ENCODE measurements at places on chromosomes 4 and X.

DNA sequence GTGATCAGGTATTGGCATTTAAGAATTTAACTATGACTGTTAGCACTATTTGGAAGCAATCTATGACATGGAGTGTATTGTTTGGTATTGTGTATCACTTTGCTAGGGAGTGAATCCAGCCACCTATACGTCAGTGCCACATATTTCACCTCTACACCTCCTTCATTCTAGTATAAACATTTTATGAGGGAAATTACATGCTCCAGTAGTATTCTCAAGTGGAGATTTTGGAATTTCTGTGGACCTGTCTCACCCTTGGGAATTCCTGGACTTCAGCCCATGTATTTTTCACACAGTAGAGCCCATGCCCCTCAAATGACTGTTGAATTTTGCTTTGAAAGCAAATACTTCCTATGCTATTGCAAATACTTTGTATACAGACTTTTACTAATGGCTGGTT is 11.3 kb downstream of the BST1 start:
- no peak for DNase-seq

GRCh38 chr4:150098214-150098613 is 20.0 kb downstream of the DCLK2 start:
- no peak for DNase-seq

- DNase-seq: no peak
Measured at GRCh38 chr4:89254847-89255246, 52.8 kb downstream of the GPRIN3 start.

- DNase-seq: no peak
Measured at GRCh38 chr4:89914609-89915550, 20.2 kb downstream of the MMRN1 start.

DNA sequence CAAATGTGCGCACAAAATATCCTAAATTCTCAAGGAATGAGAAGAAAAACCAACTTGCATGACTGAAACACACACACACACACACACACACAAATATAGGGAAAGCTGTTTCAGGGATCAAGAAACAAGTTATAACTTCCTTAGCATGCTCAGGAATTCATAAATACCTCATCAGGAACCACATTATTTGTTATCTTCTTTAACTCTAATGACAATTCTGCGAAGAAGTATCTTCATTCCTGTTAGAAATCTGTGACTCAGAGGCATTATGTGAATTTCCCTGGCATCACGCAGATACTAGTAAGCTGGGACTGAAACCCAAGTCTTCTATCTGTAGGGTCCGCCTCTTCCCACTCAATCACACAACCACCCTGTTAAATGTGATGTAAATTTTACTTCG is 30.3 kb downstream of the TMPRSS11A start:
- no peak for DNase-seq

GRCh38 chr4:26613237-26613636 is 29.4 kb downstream of the TBC1D19 start:
- DNase-seq: no peak

DNA sequence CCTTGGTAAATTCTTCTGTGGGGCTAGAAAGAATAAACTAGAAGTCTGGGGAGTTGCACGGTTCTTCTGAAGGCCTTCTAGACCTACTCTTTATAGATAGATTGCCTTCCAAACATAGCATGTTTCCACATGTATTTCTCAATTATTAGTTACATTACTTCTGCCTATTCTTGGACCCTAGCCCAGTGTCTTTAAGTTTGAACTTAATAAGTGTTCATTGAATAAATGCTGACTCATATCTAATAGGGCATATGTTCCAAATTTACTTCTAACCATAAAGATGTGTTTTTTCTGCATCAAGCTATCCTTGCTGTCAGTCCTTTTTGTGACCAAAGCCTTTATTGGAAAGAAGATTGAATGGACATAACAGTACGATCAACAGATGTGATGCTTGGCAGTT is 503.6 kb upstream of the ZFP42 start:
- DNase-seq: no peak

GRCh38 chr4:55181010-55182005 is 55.9 kb upstream of the KDR start:
- no peak for DNase-seq

DNA sequence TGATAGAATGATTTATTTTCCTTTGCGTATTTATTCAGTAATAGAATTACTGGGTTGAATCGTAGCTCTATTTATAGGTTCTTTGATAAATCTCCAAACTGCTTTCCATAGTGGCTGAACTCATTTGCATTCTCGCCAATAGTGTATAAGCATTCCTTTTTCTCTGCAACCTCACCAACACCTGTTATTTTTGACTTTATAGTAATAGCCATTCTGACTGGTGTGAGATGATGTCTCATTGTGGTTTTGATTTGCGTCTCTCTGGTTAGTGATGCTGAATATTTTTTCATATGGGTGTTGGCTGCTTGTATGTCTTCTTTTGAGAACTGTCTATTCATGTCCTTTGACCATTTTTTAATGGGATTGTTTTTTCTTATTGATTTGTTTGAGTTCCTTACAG is 160.7 kb downstream of the MID1IP1 start:
- DNase-seq: no peak

- no peak for DNase-seq
Measured at GRCh38 chr4:3689006-3689405, 77.2 kb upstream of the ADRA2C start.

- no peak for DNase-seq
Measured at GRCh38 chr4:163590619-163591264, 96.3 kb downstream of the TMA16 start.

DNA sequence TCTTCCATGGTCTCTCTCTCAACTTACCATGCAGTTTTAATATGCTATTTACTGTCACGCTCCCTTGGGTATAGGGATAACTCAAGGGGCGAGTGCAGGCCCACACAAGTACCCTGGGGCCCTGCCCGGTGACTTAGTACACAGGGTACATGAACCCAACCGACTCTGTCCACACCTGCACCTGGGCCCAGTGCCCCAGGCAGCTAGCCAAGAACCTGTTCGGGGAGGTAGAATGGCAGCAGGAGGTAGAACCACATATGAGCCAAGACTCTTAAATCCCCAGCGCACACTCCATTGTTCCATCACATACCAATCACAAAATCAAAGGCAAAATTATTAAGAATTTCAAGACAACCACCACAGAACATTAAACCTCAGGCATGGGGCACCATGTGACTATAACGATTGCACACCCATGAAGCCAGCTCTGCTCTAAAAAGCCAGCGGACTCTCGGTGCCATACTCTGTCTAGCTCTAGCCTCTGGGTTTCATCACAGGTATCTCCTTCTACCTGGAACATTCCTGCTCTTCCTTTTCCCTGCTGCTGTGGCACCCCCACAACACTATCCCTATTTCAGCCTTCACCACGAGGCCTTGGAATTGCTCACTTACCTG is 14.6 kb downstream of the PHF8 start:
- peak; percentile 73 for DNase-seq

GRCh38 chr4:152460488-152460887 is 75.4 kb downstream of the FBXW7 start:
- no peak for DNase-seq

DNA sequence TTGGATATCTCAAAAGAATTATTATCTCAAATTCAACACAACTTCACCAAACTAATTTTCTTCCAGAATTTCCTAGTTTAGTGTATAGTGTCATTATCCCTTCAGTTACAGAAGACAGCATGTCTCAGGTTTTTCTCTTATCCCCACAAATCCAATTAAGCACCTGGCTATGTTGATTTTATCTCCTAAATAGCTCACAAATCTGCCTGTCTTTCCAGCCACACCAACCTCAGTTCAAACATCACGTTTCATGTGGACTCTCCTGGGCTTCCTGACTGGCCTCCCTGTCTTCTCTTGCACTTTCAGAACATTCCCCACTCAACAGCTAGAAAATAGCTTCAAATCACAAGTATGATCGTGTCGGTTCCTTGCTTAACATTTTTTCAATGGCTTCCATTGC is 14.8 kb downstream of the STK32B start:
- DNase-seq: no peak

All from ureter (tissue), 1 donor.